ENCODE measurements at places on chromosomes 16 and 17.

DNA sequence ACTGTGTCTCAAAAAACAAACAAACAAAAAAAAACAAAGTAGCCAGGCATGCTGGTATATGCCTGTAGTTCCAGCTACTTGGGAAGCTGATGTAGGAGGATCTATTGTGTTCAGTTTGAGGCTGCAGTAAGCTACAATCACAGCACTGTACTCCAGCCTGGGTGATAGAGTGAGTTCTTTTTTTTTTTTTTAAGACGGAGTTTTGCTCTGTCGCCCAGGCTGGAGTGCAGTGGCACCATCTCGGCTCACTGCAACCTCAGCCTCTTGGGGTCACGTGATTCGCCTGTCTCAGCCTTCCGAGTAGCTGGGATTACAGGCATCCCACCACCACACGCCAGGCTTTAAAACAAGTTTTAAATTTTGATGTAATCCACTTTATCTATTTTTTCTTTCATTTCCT, 80.2 kb upstream of the STAC2 start:
- DNase-seq, result no peak

- no peak for DNase-seq
These were observed 11.2 kb upstream of the RANGRF start for GRCh38 chr17:8277317-8277716.

DNA sequence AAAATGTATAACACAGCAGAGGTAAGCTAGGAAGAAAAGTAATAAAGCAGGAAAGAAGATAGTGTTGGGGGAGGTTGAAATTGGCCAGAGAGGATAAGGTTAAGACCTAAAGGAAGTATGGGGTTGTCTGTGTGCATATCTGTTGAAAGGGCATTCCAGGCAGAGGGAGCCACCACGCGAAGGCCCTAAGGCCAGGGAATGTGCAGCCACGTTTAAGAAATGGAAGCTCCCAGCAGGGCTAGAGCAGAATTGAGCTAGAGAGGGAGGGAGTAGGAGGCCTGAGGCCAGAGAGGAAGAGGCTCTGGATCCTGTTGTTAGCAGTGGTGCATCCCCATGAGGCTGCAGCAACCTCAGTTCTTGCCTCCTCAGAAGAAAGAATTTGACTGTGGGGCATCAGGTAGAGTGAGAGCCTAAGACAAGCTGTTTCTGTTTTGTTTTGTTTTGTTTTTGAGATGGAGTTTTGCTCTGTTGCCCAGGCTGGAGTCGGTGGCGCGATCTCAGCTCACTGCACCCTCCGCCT, 59.0 kb upstream of the CACNG5 start:
- no peak for DNase-seq

GRCh38 chr16:77925531-77925930, 96.8 kb upstream of the CLEC3A start:
- DNase-seq, result no peak

DNA sequence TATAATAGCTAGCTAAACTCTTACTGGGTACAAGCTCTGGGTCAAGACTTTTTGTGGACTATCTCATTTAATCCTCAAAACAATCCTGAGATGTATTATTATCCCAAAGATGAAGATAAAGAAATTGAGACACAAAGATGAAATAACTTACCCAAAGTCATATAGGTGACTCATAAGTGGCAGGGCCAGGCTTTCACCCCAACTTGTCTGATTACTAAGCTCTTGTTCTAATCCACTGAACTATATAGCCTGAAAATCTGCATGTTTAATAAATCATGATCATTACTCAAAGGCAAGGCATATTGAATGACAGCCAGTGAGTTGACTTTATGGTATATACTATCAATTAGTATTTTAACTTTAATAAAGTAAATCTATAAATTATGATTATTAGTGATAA, 77.4 kb downstream of the SKAP1 start:
- no peak for DNase-seq

DNA sequence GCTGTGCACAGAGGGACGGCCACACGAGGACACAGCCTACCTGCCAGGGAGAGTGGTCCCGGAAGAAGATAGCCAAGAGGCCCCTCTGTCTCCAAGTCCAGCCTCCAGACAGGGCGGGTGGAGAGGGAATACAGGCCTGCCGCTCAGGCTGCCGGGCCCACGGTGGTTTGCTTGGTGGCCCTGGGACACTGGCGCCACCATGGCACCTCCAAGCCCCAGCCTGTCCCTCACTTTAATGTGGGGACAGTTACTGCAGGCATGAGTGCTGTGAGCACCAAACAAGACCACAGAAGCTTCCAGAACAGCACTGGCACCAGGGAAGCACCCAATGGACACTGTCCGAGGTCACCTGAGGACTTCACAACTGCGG, 22.0 kb upstream of the CHMP6 start:
- no peak for DNase-seq

DNA sequence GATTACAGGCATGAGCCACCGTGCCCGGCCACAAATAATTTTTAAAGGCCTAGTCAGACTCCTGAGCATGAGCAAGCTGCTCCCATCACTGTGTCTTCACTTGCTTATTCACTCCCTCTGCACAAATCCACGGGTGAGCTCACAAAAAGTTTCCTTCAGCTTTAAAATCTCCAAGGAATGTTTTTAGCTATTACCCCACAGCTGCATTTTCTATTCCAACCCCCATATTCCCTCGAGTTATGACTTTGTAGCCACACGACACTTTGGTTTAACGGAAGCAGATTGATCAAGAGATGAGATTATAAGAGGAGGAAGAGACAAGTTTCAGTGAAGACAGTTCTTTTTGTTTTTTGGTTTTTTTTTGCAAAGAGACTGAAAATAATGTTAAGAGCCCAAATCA, 49.1 kb upstream of the SLC25A19 start:
- no peak for DNase-seq

DNA sequence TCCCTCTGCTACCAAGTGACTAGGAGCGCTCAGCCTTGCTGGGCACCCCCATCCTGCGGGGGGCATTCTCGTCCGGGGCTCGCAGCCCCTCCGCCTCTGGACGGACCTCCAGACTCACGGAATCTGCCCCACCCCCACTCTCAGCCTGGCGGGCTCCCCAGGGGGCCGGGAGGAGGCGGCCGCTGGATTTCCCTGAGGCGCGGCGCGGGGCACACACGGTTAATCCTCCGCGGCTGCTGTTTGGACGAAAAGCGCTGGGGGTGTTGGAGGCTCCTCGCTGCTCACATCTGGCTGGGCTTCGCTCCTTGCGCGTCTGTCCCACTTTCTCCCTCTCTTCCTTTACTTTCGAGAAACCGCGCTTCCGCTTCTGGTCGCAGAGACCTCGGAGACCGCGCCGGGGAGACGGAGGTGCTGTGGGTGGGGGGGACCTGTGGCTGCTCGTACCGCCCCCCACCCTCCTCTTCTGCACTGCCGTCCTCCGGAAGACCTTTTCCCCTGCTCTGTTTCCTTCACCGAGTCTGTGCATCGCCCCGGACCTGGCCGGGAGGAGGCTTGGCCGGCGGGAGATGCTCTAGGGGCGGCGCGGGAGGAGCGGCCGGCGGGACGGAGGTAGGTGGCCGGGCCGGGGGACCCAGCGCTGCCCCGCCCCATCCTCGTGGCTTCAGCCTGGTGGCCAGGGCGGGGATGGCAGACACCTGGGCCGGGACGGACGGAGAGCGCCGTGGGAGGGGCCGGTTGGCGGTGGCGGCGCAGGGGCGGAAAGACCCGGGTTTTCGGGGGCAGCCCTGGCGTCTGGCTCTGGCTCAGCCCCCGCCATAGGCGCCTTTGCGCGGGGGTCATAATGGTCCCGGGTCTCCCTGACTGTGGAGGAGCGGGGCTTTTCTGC, at the start of gene C1QTNF1:
Gene C1QTNF1, plus strand, starts transcription at position 284 of the 886 bp plus-strand sequence. CDS start 19,800 bp downstream, outside the sequence.
- no peak for DNase-seq

DNA sequence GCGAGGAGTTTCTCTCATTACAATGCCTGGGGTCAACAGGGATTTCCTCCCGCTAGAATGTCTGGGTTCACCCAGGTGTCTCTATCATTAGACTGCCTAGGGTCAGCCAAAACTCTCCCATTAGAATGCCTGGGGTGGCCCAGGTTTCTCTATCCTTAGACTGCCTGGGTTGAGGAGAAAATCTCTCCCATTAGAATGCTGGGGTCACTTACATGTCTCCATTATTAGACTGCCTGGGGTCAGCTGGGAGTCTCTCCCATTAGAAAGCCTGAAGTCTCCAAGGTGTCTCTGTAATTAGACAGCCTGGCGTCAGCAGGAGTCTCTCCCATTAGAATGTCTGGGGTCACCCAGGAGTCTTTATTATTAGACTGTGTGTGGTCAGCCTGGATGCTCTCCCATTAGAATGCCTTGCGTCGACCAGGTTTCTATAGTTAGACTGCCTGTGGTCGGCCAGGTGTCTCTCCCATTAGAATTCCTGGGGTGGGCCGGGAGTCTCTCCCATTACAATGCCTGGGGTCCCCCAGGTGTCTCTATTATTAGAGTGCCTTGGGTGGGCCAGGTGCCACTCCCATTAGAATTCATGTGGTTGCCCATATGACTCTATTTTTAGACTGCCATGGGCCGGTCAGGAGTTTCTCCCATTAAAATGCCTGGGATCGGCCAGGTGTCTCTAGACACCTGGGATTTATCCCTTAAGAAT, 2272.1 kb downstream of the TP53TG3F start:
- no peak for DNase-seq

DNA sequence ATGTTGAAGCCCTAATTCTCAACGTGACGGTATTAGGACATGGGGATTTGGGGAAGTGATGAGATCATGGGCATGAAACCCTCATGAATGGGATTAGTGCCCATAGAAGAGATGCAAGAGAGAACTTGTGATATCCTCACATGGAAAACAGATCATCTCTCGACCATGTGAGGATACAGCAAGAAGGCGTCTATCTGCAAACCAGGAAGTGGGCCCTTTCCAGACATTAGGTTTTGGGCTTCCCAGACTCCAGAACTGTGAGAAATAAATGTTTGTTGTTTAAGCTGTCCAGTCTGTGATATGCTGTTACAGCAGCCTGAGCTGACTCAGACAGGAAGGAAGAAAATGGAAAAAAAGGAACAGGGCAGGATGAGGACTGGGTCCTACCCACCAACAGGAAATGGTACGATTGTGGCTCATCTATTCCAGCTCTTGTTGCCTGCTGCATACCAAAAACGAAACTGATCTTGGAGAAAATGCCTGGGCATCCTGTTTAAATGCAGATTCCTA, 21.9 kb upstream of the SSTR2 start:
- no peak for DNase-seq

GRCh38 chr17:10735821-10736220, 6.0 kb upstream of the TMEM220 start:
- no peak for DNase-seq

GRCh38 chr16:5036228-5037156, 2.8 kb upstream of the NAGPA start:
- DNase-seq, result no peak

GRCh38 chr17:35799942-35800341, 4.5 kb upstream of the MMP28 start:
- no peak for DNase-seq

DNA sequence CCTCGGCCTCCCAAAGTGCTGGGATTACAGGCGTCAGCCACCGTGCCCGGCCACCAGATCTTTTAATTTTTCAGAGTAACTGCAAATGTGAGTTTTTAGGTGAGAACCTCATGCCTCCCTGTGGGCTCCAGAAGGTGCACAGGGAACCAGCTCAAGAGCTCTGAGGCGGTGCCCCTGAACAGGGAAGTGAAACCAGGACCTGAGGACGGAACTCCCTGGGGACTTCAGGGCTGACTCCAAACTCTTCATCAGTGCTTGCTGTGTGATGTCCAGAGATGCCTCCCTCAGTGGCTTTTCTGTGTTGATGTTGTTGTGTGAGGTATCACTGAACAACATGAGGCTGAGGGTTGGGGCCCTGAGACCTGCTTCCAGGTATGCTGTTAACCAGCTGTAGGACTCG, 23.8 kb downstream of the SLC12A3 start:
- DNase-seq, result peak; percentile 63

GRCh38 chr16:85879549-85879948, 19.4 kb upstream of the IRF8 start:
- no peak for DNase-seq

DNA sequence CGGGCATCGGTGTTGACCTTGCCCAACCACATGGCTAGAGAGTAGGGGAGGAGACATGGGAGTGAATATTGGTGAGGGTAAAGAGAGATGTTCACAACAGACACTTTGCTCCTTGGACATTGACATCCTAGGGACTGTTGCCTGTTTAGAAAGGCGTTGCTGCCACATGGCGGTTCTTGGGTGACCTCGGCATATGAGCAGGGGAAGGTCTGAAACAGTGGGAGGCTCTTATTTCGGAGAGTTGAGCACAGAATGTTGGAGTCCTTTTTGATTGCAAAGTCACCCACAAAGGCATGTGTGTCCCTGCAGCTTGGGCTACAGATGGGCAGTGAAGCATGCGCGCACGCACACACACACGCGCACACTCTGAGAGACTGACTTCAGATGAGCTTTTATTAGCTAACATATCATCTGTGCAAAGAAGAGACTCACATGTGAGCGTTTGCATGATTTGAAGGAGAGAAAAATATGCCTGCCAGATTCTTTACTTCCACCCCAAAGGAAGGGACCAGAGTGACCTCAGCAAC, 104.4 kb downstream of the SHISA9 start:
- DNase-seq, result no peak

- no peak for DNase-seq
These were observed 8.1 kb upstream of the HS3ST6 start for GRCh38 chr16:1926271-1926670.

DNA sequence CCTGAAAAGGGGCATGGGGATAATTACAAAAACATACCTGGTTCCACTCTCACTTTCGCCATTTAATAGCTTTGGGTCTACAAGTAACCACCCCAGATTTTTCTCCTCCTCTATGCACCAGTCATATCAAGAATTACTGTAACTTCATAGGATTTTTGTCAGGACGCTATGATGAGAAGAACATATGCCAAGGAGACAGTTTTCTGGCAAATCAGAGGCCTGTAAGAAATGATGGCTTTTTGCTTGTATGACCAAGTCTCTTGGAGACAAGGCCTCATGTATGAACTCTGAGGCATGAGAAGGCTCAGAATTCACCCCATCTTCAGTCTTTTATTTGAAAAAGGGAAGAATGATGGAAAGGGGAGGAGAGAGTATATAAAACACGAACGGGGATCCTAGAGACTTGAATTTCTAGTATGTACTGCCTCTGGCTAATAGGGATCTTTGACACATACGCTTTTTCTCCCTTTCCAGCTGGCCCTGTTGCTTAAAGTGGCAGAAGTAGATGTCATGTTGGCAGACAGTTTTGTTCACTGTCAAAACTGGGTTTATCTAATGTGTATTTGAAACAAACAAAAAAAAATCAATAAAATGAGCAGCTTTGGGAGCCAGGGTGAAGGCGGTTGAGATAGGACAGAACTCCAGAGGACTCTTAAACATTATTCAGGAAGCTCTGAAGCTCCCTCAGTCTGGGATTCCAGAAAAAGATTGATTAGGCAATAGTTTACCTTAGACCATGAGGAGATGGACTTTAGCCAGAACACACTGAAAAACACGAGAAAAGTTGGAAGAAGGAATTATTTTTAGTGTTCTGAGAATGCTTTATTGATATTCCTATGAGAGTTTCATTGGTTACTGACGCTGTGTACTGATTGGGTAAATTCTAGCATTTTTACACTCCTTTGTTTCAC, 656.6 kb downstream of the WWOX start:
- DNase-seq, result no peak

Data from GM19239 (cell line).